ENCODE measurements at places on chromosomes 1 and 21.

GRCh38 chr1:167617153-167618147 lies 12.6 kb upstream of the RCSD1 start:
- DNase-seq = no peak

DNA sequence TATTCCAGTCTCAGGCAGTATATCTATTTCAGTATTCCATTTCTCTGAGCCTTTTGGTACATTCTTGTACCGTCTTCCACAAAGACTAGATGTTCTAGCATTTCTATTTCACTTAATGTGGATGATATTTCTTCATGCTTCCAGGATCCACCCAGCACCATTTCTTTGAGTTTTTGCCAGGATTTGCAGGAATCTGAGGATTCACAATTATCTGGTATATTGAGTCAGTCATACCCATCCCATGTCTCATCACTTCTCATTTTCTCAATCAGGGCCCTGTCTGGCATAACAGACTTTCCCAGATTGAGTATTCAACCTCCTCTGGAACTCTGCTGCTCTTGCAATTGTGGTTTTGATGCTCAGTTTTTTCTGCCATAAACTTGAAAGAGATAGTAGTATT lies 20.9 kb upstream of the COL11A1 start:
- DNase-seq = peak; percentile 5

- no peak for DNase-seq
Observed at GRCh38 chr1:221683681-221684080, 58.2 kb downstream of the DUSP10 start.

- no peak for DNase-seq
Observed at GRCh38 chr1:7650801-7651200, 120.3 kb upstream of the VAMP3 start.

DNA sequence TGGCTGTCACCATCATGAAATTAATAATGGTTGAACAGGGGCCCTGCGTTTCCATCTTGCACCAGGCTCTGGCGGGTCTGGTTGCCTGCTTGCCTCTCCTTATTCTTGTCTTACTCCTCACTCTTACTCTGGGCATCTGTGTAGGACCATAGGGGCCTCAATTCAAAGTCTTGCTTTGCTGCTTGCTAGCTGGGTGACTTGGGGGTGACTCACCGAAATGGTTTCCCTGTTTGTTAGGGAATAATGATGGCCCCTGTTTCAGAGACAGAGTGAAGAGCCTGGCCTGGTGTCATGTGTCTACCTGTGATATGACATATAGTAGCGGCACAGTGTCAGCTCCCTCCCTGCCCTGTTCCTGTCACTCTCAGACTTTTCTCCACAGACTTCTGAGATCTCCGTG lies 24.6 kb downstream of the KCNC4 start:
- no peak for DNase-seq

DNA sequence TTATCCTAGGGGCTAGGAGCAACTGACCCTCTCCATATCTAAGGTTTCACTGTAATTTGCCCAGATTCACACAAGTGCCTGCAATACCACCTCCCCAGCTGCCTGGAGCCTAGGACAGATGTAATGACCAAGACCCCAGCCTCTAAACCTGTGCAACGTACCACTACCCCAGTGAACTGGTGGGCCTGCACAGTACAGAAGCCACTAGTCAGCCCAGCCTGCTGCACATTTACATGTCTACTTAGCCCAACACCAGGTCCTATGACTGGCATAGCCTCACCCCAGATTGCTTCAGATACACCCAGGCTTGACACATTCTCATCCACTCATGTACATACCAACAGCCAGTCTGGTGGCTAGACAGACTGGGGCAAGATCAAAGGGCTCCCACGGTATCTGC lies 1336.6 kb downstream of the BRINP3 start:
- DNase-seq = no peak

DNA sequence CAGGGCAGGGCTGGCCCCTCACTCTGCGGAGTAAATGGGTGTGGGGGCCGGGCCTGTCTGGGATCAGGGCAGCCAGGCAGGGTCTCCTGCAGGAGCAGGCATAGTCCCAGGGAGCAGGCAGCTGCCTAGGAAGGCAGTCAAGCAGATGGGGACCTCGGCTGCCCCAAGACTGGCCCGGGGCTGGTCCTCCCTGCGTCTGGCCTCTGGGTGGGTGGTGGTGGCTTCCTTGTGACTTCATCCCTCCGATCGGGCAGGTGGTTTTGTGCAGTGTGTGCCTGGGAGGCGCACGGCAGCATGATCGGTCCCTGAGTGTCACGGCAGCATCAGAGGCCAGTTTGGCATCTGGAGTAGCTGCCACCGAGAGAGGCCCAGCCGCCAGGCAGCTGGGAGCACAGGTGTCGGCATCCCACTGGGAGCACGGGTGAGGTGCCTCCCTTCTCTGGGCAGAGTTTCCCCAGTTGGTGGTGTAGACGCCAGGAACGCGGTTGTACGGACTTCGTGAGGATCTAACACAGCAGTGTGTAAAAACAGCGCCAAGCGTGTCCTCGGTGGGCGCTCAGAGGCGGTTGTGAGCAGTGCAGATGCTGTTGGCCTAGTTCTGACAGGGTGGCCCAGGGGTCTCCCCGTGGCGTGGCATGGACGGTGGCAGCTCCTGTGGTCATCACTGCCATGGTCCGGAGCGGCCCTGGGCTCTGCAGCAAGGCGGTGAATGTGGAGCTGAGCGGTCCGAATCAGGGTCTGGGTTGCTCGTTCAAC lies 45.9 kb downstream of the PRKCZ start:
- DNase-seq = no peak

- DNase-seq = no peak
Observed at GRCh38 chr1:115286431-115287205, 51.4 kb downstream of the NGF start.

- no peak for DNase-seq
Observed at GRCh38 chr1:56137521-56138505, 441.6 kb downstream of the PLPP3 start.
